ENCODE measurements at places on chromosomes 3 and 15. TPM values are rescaled to one million over a fixed set of nuclear protein-coding genes. Genes with fewer than 3 reads are reported as not detected.

CD86 gene
- total RNA-seq: 1.2 TPM

RAB5A gene
- 73.0 TPM for total RNA-seq

TF gene
- total RNA-seq: 2.7 TPM

STRA6 gene
- 4.4 TPM for total RNA-seq

BLM gene
- total RNA-seq: 4.2 TPM

NCKIPSD gene
- total RNA-seq: 5.2 TPM

KLHL40 gene
- not detected for total RNA-seq

AADACL2 gene
- total RNA-seq: not detected

A4GNT gene
- total RNA-seq: not detected

RASA2 gene
- total RNA-seq: 25.6 TPM

SLC6A11 gene
- 35.2 TPM for total RNA-seq

HEXA gene
- 23.8 TPM for total RNA-seq

ATXN7 gene
- total RNA-seq: 7.6 TPM

SERPINI2 gene
- 0.74 TPM for total RNA-seq

LYZL4 gene
- total RNA-seq: not detected

ITPKA gene
- total RNA-seq: 1.2 TPM

GHSR gene
- not detected for total RNA-seq

TNNC1 gene
- total RNA-seq: 0.49 TPM

CACNA2D3 gene
- 23.4 TPM for total RNA-seq

RBP2 gene
- not detected for total RNA-seq

TNK2 gene
- total RNA-seq: 13.0 TPM

CLCN2 gene
- total RNA-seq: 6.1 TPM

GBE1 gene
- 15.7 TPM for total RNA-seq

TJP1 gene
- 60.0 TPM for total RNA-seq

STAC gene
- total RNA-seq: 3.9 TPM

PSTPIP1 gene
- total RNA-seq: not detected

ZNF774 gene
- 6.9 TPM for total RNA-seq

OXTR gene
- 0.74 TPM for total RNA-seq

SMCO1 gene
- not detected for total RNA-seq

TRH gene
- 4.4 TPM for total RNA-seq

Measured in temporal lobe (tissue), 4 donors.